ENCODE measurements at places on chromosomes 4 and X.

DNA sequence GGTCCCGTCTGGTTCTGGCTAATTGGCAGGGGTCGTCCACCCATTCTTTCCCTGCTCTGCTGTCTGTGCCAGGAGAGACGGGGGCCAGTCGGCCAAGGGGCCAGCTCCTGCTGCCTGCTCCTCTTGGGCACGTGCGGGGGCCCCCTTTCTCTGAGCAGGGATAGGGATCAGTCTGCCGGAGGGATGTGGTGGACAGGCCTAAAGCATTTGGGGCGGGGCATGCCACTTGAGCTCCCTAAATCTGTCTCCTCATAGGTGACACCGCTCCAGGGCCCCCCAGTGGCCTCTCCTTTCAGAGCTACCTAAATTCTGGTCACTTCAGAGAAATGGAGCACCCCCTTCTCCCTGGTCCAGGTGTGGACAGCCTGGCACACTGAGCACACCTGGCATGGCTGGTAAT is 4.2 kb upstream of the MSANTD1 start:
- no peak for DNase-seq

DNA sequence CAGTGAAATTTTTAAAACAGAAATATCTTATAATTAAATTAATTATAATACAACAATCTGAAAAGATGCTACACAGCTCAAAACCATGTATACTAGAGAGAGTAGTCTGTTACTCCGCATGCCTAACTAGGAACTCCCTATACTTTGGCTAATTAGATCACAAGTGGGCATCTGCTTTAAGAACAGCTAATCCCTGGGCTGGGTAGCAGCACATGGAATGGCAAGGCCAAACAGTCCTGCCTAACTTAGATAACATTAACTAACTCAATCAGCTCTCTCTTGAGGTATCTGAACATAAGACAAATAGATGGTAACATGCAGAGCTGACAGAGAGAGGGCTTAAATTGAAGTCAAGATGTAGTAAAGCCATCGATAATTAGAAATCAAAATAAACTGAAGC is 9.9 kb downstream of the CHIC2 start:
- no peak for DNase-seq

DNA sequence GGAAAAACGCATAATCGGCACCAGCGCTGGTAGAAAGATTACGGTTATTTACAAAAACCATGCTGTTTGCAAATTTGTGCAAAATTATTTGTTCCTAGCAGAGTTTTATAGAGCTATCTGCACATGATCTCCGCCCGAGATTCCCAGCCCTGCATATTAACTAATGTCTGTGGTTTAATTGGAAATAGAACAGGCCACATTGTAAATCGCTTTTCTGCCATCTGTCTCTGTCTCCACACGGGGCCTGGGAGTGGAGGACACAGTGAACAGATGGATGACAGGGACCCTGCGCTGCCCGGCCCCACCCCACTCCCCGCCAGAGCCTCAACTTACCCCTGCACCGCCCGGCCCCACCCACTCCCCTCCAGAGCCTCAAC is 126.9 kb downstream of the FAM53A start:
- no peak for DNase-seq

GRCh38 chrX:110732266-110732665 is 63.4 kb downstream of the CHRDL1 start:
- no peak for DNase-seq

DNA sequence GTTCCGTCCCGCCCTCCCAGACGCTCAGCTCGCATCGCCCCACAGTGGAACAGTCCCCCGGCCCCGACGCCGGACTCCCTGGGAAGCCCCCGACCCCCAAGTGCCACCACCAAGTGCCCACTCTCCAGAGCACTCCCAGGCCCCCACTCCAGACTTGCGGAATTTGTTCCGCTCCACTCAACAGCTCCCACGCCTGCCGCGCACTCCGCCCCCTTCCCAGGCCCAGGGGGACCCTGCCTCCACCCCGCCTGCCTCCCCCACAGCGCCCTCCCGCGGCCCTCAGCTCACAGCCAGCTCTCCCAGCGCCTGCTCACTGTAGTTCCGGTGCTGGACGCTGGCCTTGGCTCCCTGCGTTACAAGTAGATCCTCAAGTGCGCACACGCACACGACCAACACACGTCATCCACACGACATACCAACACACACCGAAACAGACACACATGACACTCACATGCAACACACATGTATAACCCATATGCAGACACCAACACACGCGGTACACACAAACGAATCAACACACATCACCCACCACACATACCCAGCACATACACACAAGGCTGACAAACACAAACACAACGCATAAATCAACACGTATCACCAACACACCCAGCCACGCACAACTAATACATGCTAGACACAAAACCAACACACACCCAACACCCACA is 8.0 kb downstream of the MSX1 start:
- no peak for DNase-seq

GRCh38 chr4:56424697-56425514 is 10.5 kb downstream of the PPAT start:
- DNase-seq = no peak

GRCh38 chrX:38165023-38165422 is 55.6 kb downstream of the SRPX start:
- DNase-seq = no peak

GRCh38 chr4:122562449-122562848 is 58.4 kb downstream of the IL21 start:
- DNase-seq = no peak

DNA sequence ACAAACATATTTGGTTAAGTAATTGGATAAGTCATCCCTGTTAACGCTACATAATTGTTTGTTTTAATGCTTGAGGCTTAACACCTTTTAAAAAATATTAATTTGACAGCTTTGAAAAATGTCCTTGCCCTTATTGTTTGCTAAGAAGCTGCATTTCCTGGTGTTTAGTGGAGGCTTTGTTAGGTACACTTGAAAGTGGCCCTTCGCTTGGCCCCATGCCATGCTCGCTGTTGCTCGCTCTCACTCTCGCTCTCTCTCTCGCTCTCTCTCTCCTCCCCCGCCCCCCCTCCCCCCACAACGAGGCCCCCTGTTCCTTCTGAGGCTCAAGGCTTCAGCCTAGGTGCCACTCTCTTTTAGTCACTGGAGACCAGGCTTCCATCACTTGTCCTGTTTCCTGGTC is 139.6 kb downstream of the DCLK2 start:
- DNase-seq = no peak

GRCh38 chr4:155881555-155881954 is 15.5 kb upstream of the ASIC5 start:
- no peak for DNase-seq

GRCh38 chr4:99855678-99856077 is 38.5 kb downstream of the LAMTOR3 start:
- DNase-seq = no peak

- DNase-seq = no peak
These were observed 18.4 kb upstream of the TBC1D1 start for GRCh38 chr4:37872310-37872988.

GRCh38 chr4:163768014-163768413 is 273.5 kb downstream of the TMA16 start:
- no peak for DNase-seq

DNA sequence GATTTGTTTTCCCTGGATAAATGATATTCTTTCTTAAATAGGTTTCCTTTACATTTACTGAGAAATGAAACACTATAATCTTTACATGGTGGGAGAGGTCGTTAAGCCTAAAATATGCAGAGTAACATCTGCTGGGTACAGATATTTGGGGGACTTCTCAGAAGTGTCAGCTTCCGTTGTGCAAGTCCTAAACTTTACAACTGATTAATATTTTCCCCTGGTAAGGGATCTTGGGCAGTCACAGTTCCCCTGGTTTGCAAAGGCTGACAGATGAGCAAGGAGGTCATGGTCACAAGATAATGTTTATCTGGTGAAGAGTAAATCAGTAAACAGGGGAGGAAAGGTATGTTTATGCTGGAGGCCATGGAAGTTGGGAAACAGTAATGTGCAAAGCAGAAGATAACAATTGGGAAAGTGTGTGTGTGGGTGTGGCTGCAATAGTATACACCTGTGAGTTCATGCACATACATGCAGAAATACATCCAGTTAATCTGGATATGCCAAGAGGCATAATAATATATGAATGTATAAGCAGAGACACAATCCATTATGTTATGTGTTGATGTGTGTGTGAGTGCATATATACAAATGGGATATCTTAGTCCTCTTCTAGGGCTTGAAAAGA is 508.2 kb upstream of the FAM241A start:
- no peak for DNase-seq

GRCh38 chr4:183589461-183590099 is 69.4 kb downstream of the RWDD4 start:
- no peak for DNase-seq

DNA sequence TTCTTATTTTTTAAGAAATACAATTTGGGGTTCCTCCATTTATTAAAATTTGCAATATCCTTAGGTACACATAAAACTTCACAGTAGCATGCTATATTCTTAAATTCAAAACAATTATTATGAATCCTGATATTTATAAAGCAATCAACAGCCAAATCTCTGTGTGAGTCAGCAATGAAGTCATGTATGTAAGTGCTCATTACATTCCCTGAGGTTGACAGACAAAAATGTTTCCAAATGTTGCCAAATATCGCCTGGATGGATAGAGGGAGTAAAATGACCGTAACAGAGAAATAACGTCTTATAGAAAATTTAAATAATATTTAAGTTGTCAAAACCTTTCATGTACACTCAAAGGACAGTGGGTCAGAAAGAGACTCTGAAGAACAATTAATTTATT is 220.0 kb downstream of the PCDH18 start:
- DNase-seq = no peak

GRCh38 chrX:374596-374995 is 12.1 kb downstream of the PPP2R3B start:
- DNase-seq = no peak

- no peak for DNase-seq
These were observed 65.7 kb downstream of the SERPINA7 start for GRCh38 chrX:105972690-105973386.

DNA sequence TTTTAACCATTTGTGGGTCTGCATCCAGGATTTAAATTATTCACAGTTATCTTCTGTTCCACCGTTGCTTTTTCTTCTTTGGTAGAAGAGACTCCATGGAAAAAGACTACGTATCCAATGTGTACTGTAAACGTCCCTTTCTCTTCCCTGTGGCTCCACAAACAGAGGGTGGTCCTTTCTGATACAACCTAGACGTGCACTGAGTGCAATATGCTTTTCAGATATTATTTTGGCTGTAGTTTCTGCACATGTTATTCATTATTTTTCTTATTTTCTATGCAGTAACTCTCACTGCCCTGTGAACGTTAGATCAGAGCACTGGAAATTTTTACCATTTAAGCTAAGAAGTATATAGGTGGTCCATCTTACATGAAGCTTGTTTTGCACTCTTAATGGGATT is 72.7 kb downstream of the SHISA3 start:
- DNase-seq = no peak

- DNase-seq = no peak
These were observed 14.2 kb downstream of the ZMYM3 start for GRCh38 chrX:71239781-71240180.

DNA sequence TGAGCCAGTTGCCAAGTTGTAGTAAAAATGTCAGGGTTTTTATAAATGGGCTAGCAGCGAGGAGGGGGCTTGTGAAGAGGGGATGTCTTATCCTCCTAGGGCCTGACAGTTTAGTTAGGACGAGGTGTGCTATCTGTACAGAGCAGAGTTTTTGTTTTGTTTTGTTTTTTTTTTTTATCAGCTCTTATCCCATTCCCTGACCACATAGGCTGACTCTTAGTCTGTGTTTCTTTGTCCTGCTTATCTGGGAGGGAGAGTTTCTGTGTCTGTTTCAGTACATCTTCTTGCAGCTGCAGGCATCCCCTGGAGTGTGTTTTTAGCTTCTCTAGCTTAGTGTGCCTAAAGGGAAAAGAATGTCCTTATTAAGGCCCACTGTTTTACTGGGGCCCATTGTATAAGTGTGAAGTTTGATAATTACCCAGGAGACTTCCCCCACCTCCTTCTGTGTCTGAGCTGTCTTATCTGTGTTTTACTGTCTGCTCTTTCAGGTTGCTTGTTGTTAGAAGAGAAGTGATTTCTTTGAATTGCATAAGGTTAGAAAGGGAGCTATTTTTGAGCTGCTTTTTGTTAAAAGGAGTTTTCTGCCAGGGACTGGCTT is 32.0 kb downstream of the PAGE2 start:
- DNase-seq = no peak

Data from activated CD8-positive, alpha-beta memory T cell treated with anti-CD3 and anti-CD28 coated beads for 1 hour (primary cell).